Upper lobe of left lung (tissue), 6 donors: ENCODE measurements at places on chromosomes 5 and 9.

DNA sequence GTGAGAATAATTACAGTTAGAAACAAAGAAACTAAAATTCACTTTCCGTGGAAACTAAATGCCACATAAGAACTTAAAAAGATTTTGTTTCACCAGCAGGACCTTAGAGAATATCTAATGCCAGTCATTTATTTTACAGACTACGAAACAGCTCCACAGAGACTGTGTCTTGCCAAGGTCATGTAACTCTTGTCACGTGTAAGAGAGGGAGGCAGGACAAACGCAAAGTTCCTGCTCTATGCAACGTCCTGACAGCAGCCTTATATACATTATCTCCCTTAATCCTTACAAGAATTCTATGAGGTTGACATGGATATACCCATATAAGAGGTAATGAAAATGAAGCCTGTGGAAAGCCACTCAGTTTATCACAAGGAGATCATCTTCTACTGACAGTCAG lies 39.4 kb downstream of the CTNNAL1 start:
- no peaks in the 10 kb centered on the region for H3K27me3 ChIP-seq
- H3K4me1 ChIP-seq, result no peaks in the 10 kb centered on the region
- no peaks in the 10 kb centered on the region for H3K36me3 ChIP-seq
- no peak overlapping the region for H3K27ac ChIP-seq
- no peak for DNase-seq

GRCh38 chr5:107401470-107402122 lies 269.1 kb downstream of the EFNA5 start:
- no peak overlapping the region for H3K4me3 ChIP-seq
- H3K27ac ChIP-seq, result no peak overlapping the region
- H3K4me1 ChIP-seq, result no peaks in the 10 kb centered on the region

DNA sequence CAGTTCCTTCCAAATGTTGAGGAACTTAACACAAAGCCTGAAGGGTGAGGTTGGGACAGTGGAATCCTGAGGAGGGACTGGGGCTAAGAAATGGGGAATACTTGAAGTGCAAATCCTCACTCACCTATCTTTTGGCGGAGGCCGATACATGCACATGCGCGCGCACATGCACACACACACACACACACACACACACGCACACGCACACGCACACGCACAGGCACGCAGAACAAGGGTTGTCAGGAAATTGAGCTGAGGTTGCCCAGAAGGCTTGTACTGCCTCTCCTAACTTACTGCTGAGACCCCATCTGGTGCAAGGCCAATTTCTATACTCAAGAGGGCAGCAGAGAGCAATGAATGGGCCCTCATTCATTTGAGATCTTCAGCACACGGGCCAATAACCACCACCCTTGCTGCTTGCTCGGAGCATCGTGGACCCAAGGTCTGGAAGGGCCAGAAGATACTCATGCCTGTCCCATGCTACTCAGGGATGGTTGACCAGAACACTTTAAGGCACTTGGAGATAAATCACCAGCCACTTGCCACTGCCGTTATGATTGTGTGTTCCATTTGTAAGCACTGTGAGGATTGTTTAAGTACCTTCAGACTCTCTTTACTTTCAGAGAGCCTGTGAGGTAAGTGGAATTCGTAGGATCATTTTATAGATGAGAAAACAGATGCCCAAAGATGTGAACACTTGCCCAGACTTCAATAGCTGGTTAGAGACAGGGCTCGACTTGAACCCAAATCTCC lies 21.5 kb downstream of the BTF3 start:
- H3K4me1 ChIP-seq, result no peaks in the 10 kb centered on the region
- no peak overlapping the region for H3K27ac ChIP-seq
- H3K36me3 ChIP-seq, result no peaks in the 10 kb centered on the region
- no peak for DNase-seq

DNA sequence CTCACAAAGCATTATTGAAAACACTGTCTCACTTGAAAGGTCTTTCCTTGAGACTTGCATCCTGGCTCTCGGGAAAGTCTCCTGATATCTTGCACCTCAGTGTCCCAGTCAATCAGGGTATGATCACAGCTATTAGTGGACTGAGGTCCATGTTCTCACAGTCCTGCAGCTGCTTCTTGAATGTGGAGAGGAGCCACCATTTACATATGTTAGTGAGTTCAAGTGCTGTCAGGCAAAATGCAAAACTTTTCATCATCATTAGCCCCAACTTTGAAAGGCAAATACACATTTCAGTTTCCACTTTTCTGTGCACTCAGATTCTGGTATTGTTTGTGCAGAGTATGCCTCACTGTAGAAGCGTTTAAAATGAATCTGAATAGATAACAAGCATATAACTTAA lies 111.6 kb downstream of the SNX18 start:
- H3K27me3 ChIP-seq, result no peaks in the 10 kb centered on the region
- no peak overlapping the region for H3K4me3 ChIP-seq
- no peak overlapping the region for H3K27ac ChIP-seq
- H3K36me3 ChIP-seq, result no peaks in the 10 kb centered on the region
- H3K4me1 ChIP-seq, result no peaks in the 10 kb centered on the region

DNA sequence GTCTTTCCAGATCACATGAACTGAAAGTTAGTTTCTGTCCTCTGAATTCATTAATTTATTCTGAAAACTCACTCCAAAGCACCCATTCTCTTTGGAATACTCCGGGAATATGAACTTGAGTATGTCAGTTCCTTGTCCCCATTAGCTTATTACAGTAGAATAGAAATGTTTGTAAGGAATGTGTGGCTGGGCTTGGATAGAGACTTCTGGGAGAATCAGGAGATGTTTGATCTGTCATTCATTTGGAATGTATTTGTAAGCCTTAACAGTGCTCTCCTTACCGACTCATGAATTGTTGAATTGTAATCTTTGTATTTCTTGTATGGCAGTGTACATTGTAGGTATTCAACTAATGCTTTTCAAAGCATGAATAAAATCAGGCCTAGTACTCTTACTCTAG lies 548.4 kb downstream of the LRRC70 start:
- H3K27me3 ChIP-seq, result no peaks in the 10 kb centered on the region
- H3K4me1 ChIP-seq, result no peaks in the 10 kb centered on the region
- H3K27ac ChIP-seq, result no peak overlapping the region

GRCh38 chr5:58127255-58128220 lies 332.3 kb downstream of the PLK2 start:
- no peaks in the 10 kb centered on the region for H3K27me3 ChIP-seq
- no peak for DNase-seq
- H3K36me3 ChIP-seq, result no peaks in the 10 kb centered on the region

GRCh38 chr9:116594547-116594946 lies 92.6 kb upstream of the TRIM32 start:
- H3K27me3 ChIP-seq, result no peaks in the 10 kb centered on the region
- DNase-seq, result no peak
- H3K27ac ChIP-seq, result no peak overlapping the region
- H3K4me1 ChIP-seq, result no peaks in the 10 kb centered on the region
- no peak overlapping the region for H3K4me3 ChIP-seq
- no peaks in the 10 kb centered on the region for H3K36me3 ChIP-seq

DNA sequence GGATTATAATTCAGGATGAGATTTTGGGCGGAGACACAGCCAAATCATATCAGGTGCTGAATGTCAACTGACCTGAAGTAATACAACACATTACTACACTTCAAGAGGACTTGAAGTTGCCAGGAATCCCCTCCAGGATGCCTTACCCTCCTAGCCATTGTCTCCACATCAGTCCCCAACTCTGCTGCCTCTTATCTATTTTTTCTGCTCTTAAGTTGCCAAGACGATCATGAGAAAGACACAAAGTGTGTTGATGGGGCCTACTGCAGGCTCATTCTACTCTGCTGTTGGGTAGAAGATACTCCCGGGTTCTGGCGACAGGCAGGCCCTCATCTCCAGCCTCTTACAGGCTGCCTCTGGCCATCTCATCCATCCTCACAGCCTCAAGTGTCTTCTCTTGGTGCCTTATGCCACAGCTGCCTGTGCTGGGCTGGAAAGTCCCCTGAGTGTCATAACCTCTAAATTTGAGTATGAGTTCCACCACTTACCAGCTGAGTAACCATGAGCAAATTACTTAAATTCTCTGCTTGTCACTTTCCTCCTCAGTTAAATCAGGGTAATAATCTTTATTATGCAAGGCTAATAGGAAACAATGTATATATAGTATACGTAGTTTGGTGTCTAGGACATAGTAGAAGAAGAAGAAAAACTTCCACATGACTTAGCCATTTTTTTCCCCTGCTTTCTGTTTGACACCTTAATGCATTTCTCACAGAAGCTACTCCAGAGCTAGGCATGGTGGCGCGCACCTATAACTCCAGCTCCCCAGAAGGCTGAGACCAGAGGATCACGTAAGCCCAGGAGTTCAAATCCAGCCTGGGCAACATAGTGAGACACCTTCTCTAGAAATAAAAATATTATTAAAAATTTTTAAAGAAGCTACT lies 73.0 kb upstream of the SNX2 start:
- H3K36me3 ChIP-seq, result no peaks in the 10 kb centered on the region
- no peak overlapping the region for H3K4me3 ChIP-seq
- no peak overlapping the region for H3K27ac ChIP-seq

- no peak for DNase-seq
- peaks cover 51% of the 10 kb centered on the region for H3K4me1 ChIP-seq
- peak overlapping the region; percentile 64 for H3K27ac ChIP-seq
Measured at GRCh38 chr9:133558191-133559126, 24.0 kb downstream of the ADAMTSL2 start.

DNA sequence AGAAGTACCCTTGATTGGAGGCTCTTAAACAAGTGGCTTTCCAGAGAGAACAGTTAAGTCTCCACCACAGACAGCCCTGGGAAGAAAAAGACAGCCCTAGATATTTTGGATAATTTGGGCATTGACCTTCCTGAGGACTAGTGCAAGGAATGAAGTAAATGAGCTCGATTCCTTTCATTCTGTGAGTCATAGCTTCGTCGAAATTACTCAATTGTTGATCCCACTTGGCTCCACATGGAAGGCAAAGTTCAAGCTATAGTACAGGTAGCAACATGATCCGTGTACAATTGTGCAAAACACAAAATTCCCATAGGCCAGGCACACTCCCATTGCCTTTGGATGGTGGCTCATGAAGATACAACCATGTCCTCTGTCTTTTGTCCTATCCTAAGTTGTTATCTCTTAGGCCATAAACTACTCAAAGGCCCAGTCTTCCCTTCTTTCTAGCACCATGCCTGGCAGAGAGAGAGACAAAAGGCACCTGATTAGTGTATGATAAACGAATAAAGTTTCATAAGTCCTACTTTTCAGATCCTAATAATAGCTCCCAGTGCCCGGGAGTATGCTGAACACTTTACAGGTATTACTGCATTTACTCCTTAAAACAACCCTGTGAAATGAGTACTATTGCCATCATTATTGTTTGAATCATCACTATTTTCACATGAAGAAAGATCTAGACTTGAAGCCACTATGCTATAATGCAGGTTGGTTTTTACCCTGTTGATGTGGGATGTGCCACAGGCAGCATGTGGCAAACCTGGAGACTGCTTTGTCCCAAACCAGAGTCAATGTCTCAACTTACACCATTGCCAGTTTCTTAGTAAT lies 116.7 kb upstream of the RANBP3L start:
- DNase-seq, result no peak
- no peaks in the 10 kb centered on the region for H3K36me3 ChIP-seq
- no peaks in the 10 kb centered on the region for H3K27me3 ChIP-seq
- H3K4me1 ChIP-seq, result no peaks in the 10 kb centered on the region

DNA sequence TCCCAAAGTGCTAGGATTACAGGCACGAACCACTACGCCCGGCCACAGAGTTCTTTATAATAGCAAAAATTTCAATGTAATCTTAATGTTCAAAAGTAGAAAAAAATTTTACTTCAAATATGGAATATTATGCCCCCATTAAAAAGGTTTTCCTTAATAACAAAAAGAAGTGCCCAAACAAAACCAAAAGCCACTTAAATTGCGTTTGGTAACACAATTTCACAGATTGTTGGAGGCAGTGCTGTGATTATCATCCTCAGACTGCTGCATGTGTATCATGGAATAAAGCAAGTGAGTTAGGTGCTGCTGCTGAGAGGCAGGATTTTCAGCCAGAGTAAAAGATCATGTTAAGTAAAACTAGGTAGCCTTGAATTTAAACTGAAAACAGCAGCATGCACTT lies 132.7 kb downstream of the COL23A1 start:
- H3K4me1 ChIP-seq, result peaks cover 8% of the 10 kb centered on the region
- no peaks in the 10 kb centered on the region for H3K27me3 ChIP-seq
- DNase-seq, result no peak
- no peaks in the 10 kb centered on the region for H3K36me3 ChIP-seq
- no peak overlapping the region for H3K27ac ChIP-seq
- H3K4me3 ChIP-seq, result no peak overlapping the region

DNA sequence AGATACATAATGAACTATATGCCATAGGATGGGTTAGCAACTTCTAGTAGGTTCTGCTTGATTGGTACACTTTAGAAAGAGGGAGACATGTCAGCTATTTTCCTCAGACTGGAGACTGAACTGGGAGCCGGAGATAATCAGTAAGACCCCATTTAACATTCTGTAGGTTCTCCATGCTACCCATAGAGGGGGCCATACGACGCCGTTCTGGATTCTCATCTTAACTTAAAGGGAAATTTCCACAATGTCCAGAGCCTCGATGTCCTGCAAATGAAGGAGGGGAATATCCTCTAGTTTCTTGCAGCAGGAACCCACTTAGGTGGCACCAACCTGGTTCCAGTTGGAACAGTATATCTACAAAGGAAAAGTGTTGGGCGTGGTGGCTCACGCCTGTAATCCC lies 22.3 kb upstream of the NPM1 start:
- H3K36me3 ChIP-seq, result no peaks in the 10 kb centered on the region
- H3K4me1 ChIP-seq, result no peaks in the 10 kb centered on the region

DNA sequence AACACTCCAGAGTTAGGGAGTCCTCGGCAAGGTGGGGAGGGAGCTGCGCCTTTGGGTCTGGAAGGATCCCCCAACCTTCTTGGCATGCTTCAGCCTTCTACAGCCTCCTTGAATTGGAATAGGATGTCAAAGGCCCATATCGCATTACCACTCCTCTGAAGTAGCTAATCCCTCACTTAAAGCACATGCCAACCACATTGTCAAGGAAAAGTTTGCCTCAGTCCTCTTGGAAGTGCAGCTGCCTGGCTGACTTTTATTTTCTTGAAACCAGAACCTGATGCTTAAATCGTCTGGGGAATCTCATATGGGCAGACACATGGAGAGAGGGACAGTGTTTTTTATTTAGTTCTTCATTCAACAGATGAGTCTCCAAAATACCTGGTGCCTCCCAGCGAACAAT lies 14.5 kb downstream of the CXCL14 start:
- H3K27me3 ChIP-seq, result no peaks in the 10 kb centered on the region
- no peaks in the 10 kb centered on the region for H3K4me1 ChIP-seq
- DNase-seq, result no peak
- no peak overlapping the region for H3K4me3 ChIP-seq
- H3K27ac ChIP-seq, result no peak overlapping the region

- DNase-seq, result no peak
- no peak overlapping the region for H3K4me3 ChIP-seq
- H3K27me3 ChIP-seq, result no peaks in the 10 kb centered on the region
- H3K4me1 ChIP-seq, result peaks cover 6% of the 10 kb centered on the region
Measured at GRCh38 chr5:173795601-173796000, 92.5 kb upstream of the CPEB4 start.

DNA sequence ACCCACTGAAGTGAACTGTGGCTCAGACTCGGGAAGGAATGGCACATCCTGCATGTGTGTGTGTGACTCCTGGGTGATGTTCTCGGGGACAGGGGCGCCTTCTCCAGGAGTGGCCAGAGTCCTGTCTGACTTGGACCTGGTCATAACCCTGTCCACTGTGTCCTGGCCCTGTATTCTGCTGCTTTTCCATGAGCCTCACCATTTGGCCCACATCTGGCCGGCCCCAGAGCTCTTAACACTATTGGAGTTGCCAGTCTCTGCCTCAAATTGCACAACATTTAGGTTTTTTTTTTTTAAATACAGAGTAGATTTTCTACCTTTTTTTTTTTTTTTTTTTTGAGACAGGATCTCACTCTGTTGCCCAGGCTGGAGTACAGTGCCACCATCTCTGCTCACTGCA lies 278.3 kb upstream of the TUT7 start:
- no peaks in the 10 kb centered on the region for H3K4me1 ChIP-seq
- no peak overlapping the region for H3K27ac ChIP-seq
- no peak for DNase-seq
- H3K36me3 ChIP-seq, result no peaks in the 10 kb centered on the region
- no peaks in the 10 kb centered on the region for H3K27me3 ChIP-seq
- no peak overlapping the region for H3K4me3 ChIP-seq
